ENCODE measurements at places on chromosomes 4 and X. TPM values are rescaled to one million over a fixed set of nuclear protein-coding genes. Genes with fewer than 3 reads are reported as not detected.

DNA sequence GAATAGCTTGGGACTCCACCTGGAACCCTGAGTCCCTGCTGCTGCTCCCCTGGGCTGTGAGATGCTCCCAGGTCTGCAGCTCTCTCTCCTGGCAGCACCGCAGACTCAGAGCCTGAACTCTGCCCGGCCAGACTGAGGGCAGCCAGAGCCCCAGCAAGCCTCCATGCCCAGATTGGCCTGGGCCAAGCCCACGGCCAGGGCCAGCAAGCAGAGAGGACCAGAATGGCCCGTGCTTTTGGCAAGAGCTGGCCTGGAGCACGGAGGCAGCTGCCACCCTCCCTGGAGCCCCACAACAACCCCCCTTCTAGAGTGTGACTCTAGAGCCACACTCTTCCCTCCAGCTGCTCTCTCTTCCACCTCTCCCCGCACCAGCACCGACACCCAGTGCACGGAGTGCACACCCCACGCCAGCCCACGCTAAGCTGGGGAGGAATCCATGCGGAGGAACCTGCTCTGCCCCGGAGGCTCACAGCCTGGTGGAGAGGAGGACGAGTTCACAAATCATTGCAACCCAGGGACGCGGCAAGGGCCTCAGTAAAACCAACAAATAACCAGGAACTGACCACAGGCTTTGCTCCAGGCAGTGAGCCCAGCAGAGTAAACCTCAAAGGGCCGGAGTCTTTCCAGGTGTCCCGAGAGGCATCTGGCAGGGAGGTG is 110.3 kb downstream of the HMX1 start:
- no peak for DNase-seq

- no peak for DNase-seq
Observed at GRCh38 chr4:106671716-106672115, 303.1 kb upstream of the GIMD1 start.

DNA sequence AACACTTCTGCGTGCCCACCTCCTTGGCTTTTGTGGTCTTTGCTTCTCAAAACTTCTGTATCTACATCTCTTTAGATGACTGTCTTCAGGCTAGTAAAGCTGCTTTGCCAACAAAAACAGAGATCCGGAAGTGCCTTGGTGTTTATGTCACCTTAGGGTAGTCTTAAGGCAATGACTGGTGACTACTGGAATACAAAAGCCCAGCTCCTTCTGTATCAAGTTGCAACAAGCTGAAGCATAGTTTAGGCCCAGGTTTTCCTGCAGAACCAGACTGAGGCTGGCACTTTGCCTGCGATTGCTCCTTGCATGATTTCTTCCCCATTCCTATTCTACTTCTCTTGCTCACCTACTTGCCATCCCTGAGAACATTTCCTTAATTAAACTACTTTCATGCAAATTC is 333.8 kb downstream of the DMD start:
- DNase-seq, result no peak

DNA sequence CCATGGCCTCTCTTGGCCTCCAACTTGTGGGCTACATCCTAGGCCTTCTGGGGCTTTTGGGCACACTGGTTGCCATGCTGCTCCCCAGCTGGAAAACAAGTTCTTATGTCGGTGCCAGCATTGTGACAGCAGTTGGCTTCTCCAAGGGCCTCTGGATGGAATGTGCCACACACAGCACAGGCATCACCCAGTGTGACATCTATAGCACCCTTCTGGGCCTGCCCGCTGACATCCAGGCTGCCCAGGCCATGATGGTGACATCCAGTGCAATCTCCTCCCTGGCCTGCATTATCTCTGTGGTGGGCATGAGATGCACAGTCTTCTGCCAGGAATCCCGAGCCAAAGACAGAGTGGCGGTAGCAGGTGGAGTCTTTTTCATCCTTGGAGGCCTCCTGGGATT is 8.0 kb downstream of the CLDN2 start:
- DNase-seq, result no peak

CCDC110 gene
- total RNA-seq, result 0.41 TPM
